ENCODE measurements at places on chromosomes 1 and 21.

- DNase-seq = no peak
Observed at GRCh38 chr1:204831186-204831585, 39.5 kb upstream of the NFASC start.

DNA sequence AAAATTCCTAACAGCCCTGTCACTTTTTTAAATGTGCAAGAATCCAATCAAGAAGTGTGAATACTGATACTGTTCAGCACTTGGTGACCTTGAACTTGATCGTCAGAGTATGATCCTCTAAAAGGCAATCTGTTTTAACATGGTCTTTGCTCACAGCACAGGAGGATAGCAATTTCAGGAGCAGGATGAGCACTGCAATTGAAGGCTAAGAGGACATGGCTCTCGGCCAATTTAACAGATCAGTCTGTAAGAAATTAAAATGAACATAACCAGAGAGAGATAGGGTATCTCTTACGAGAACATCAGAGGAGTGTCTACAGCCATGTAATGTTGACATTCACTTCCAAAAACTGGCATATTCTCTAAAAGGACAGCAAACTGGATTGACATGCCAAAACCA, 243.1 kb downstream of the LTN1 start:
- DNase-seq = no peak

GRCh38 chr1:23868557-23869016, 497 bp upstream of the FUCA1 start:
- no peak for DNase-seq

DNA sequence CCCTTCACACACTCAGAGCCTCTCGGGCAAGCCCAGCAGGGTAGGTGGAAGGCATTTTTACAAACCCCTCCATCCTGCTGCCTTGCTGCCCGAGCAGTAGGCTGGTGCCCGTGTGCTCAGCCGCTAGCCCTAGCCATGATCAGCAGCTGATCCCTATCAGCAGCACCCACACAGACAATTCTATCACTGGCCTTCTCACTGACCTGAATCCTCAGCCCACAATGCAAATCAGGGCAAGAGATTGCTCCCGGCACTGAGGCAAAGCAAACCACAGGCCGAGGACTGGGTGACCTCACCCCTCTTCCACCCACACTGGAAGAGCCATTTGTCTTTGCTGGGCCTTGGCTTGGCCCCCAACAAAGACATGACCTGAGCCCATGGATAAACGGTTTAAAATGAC, 895 bp upstream of the PDZK1 start:
- no peak for DNase-seq

DNA sequence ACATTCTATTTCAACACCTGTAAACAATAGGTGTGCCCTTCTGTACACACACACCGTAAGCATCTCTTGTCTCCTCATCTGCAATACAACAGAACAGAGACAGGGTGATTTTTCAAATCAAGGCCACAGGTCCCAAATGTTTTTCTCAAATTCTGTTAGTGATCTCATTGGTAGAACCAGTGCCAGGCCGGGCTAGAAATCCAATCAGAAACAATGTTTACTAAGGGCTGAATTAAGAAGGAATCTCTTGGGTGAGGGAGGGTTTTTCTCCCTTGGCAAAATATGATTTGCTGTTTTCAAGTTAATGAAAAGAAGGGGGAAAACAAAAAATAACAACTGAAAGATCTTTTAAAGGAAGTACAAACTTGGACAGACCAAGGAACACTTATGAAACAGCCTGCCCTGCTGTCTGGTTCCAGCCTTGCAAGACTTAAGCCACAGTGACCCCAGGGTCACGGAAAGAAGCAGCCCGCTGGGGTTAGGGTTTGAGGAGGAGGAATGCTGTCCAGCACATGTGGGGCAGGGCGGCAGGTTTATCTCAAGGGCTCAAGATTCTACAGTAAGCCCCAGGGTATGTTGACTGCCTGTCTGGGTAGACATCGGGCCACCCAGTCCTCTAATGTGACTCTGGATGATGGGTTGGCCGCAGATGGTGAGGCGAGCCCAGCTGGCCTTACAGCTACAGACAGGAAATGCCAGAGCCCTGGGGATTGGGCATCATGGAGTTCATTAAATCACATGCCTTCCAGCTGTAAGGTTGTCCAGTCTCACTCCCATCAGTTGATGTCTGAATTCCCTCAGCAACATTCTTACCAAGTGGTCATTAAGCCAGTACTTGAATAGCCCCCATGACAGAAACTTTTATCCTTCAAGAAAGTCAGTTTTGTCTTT, 73.3 kb upstream of the SLC44A3 start:
- no peak for DNase-seq
